Suprapubic skin (tissue), 4 donors: ENCODE measurements at places on chromosomes 4 and X.

DNA sequence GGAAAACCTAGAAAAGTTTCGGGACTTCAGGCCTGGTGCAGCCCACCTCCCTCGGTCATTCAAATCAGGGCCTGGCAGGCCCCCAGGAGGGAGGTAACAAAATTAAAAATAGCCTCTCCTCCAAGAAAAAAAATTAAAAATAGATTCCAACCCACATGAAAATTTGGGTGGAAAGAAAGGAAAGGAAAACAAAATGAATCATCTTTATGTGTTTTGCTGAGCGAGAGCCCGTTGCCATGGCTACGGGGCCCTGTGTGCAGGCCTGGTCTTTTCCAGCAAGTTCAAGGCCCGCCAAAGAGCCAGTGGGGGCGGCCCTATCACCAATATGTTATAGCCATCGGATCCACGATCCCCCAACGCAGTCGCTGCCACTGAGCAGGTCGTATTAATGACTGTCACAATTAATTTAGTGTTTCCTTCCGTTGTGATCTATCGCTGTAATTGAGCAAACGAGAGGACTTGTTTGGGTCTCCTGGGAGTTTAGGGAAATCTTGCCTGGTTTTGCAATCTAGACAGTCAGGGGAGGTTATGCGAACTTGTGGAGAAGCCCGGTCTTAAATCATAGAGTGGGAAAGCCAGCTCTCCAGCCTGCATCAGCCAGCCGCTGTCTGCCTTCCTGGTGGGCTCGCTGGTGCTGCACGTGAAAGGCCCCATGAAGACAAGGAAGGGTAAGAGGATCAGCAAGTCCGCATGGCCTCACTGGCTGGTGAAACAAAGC is 452.4 kb downstream of the BCOR start:
- DNase-seq = no peak

GRCh38 chr4:185718578-185719499 is 93.2 kb downstream of the SORBS2 start:
- DNase-seq = no peak

- peak; percentile 84 for DNase-seq
Measured at GRCh38 chr4:155376387-155377268, at the start of gene MAP9. MAP9 (minus strand) TSS chr4:155376965; CDS start chr4:155375850, 1,115 bp downstream.

GRCh38 chr4:41935652-41936021 is 408 bp downstream of the TMEM33 start:
- no peak for DNase-seq
